Fibroblast of villous mesenchyme (primary cell): ENCODE measurements at places on chromosomes 5 and 9. TPM values are rescaled to one million over a fixed set of nuclear protein-coding genes. Genes with fewer than 3 reads are reported as not detected.
A peak's percentile ranks its signal among the peaks of the same experiment; 100 is the strongest.

Gene HTR4
- not detected in 2 replicates for total RNA-seq

Gene SPINK6
- not detected in 2 replicates for total RNA-seq

Gene PCDHA1
- under 0.01 TPM in 1 of 2 replicates, not detected in the other for total RNA-seq

Gene SLC6A7
- total RNA-seq: under 0.01 TPM in 2 replicates

Gene SMIM33
- not detected in 2 replicates for total RNA-seq

Gene SCGB3A1
- total RNA-seq: not detected in 2 replicates

Gene WDR38
- not detected in 2 replicates for total RNA-seq

Gene SLC34A3
- under 0.01 TPM in 1 of 2 replicates, not detected in the other for total RNA-seq

Gene CRHBP
- not detected in 2 replicates for total RNA-seq

Gene ANKRD34B
- not detected in 2 replicates for total RNA-seq

Gene PCDHB13
- under 0.01 and 0.32 TPM in 2 replicates for total RNA-seq

Gene CNTNAP3
- total RNA-seq: 0.64 TPM in 1 of 2 replicates, not detected in the other

- DNase-seq: peak; percentile 82
Measured at GRCh38 chr5:80466669-80467485, 21.0 kb upstream of the FAM151B start.

- no peak for DNase-seq
Measured at GRCh38 chr5:36073595-36074216, 7.0 kb upstream of the UGT3A2 start.

DNA sequence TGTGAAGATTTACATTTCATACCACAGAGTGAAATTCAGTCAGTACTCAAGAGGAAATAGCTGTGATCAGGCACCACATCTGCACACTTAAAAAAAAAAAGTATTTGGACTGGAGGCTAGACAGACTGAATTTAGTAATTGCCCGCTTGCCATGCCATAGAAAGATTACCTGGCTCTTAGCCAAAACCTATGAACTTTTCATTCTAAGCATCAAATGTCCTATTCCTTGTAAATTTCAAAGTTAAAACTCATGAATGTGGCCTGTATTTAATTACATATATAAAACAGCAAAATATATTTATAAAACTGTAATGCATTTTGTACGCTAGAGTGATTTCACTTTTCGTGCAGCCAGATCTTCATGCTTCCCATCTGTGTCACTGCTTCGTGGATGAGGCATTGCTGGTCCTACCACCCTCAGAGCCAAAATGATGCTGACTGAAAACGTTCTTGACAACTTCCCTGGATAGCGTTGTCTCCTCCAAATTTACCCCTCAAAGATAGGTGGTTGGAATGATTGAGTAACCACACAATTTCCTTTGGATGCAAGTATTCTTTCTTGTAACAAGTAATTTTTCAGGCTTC, 447.9 kb upstream of the SGCD start:
- no peak for DNase-seq

GRCh38 chr9:125970340-125970739, 223.2 kb downstream of the PBX3 start:
- DNase-seq: no peak

DNA sequence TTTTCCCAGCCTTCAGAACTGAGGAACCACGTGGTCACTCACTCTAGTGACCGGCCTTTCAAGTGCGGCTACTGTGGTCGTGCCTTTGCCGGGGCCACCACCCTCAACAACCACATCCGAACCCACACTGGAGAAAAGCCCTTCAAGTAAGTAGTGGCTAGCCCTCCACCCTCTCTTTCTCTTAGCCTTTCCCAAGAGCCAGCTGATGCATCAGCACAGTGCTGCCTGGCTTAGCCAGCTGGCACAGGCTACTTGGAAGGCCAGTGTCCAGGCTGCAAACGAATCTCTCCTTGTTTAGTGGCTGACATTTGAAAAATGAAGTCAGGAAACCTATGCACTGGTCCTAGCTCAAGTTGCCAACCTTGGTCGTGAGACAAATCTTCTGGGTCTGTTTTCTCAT, 91.1 kb downstream of the PRDM6 start:
- no peak for DNase-seq

DNA sequence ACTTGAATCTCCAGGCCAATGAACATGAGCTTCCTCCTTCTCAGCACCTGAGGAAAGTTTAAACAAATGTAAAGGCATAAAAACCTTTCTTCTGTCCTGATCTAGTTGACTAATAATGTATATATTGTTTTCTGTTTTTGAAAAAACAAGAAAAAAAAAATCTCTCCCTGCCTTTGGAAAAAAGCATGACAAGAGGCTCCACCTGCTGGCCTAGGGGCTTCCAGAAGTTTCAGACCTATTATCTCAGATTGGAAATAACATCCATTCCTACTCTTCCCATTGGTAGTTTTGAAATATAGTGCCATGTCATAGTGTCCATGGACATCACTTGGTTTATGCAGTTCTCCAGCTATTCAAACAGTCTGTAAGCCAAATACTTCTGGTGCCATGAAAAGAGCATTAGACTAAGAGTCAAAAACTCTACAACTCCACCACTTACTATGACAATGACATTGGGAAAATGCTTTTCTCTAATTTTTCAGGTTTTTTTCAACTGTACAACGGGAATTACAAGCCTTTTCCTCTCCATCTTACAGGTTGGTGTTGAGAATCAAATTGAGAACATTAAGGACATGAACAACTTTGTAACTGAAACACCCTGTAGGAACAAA, 409.6 kb upstream of the MPDZ start:
- peak; percentile 16 for DNase-seq

DNA sequence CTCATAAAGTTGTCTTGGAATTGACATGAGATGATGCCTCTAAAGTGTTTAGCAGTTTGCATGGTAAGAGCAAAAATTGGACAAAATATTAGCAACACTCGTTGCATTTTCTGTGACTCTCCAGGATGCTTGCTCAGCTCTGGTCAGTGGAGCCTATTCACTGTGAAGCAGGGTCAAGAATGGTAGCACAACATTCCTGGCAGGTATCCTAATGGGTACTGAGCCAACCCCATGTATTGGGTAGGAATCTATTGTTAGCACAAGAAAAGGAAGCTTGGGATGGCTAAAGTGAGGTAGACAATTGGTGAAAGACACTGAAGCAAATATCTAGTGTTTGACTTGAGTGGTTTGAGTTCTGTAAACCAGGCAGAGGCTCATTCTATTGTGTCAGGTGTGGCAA, 10.4 kb upstream of the ACTBL2 start:
- no peak for DNase-seq

- no peak for DNase-seq
Measured at GRCh38 chr5:154055201-154055600, 16.4 kb downstream of the MFAP3 start.

DNA sequence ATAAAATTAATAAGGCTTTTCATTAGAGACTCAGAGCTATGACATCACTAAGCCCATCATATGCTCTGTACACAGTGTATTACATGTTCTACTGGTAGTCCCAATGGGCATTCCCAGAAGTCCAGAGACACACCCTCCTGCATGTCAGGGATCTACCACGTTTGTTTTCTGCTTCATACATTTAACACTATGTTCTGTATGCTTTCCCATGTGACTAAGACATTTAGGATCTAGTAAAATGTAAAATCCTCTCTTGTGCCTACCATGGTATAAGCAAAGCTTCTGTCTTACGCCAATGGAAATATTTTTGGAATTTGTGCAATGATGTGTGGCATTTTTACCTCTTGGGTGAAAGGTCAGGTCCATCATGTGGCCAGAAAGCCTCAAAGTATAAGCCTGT, 192.4 kb downstream of the ADAMTSL1 start:
- peak; percentile 47 for DNase-seq

DNA sequence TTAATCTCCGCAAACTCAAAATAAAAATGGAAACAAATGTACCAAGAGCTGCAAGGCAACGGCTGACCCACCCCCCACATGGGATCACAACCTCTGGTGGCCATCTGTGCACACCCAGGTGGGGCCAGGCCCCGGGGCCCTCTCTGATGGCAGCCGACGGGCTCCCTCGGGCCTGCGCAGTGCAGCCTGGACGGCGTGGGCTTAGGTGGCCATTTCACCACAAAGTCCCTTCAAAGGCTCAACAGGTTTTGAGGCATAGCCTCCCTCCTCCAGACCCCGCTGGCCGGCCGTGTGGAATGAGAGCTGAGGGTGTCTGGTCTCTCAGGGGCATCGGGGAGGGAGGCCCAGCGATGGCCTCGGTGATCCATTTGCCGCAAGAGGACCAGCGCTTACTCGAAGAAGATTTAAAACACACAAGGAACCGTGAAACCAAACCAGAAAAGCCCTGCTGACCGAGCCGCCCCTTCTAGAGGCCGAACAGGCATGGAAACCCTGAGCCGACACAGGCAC, 42.7 kb upstream of the CEP72 start:
- DNase-seq: no peak

- DNase-seq: no peak
Measured at GRCh38 chr5:639584-640213, 27.6 kb downstream of the CEP72 start.

DNA sequence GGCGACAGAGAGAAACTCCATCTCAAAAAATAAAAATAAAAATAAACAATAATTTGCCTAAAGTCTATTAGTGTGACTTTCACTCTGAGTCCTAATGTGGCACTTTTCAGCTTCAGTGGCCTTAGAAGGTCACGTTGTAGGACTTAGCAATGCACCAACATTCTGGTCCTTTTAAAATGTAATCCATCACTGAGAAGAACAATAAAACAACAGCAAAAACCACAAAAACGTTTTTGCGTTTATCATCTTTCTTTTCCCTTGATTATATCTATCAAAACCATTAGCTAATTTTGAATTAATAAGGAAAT, 190.1 kb upstream of the ZNF608 start:
- no peak for DNase-seq

DNA sequence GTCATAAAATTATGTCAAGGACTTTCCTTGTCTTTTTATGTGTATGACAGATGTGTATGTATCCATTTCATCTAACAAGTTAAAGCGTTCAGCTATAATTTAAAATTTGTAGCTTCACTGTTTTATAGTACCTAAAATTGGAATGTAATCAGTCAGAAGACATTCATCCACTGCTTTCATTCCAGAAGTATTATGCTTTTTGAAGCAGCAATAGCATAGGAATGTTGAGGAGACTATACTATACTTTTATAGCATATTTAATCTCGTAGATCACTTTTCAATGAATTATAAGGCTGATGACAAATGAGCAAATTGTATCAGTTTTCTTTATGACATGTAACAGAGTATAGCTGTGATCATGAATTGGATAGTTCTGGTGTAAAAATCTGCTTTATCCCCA, 6.9 kb downstream of the PCDHGA12 start:
- DNase-seq: no peak

DNA sequence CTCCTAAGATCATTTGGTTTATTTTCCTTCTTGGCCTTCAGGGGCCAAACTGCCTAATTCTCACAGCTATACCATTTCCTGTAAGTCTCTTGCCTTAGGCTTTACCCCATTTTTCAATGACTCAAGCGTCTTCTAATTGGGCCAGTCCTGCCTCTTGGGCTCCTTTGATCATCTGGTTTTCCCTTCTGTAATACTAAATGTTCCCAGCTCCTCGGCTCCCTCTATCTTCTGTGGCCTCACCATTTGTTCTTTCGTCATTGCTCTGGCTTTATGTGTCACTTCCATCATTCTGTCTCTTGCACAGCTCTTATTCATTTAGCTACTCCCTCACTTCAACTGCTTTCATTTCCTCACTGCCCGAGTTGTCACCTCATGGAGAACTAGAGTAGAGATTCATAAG, 14.5 kb upstream of the SPINK7 start:
- no peak for DNase-seq
